Activated gamma-delta T cell treated with Interleukin-2 at 50 U/mL for 16 hours (primary cell): ENCODE measurements at places on chromosomes 4 and X.

DNA sequence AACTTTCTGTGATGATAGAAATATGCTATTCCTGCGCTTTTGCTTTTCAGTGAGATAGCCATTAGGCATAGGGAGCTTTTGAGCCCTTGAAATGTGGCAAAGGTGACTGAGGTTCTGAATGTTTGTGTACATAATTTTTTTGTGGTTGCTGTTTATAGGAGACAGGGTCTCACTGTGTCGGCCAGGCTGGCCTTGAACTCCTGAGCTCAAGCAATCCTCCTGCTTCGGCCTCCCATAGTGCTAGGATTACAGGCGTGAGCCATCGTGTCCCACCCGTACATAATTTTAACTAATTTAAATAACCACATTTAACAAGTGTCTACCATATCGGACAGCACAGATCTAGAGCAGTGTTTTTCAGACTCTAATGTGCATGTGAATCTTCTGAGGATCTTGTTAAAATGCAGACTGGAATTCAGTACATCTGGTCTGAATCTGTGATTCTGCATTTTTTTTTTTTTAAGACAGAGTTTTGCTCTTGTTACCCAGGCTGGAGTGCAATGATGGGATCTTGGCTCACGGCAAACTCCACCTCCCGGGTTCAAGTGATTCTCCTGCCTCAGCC is 45.3 kb downstream of the CASP6 start:
- DNase-seq = no peak

DNA sequence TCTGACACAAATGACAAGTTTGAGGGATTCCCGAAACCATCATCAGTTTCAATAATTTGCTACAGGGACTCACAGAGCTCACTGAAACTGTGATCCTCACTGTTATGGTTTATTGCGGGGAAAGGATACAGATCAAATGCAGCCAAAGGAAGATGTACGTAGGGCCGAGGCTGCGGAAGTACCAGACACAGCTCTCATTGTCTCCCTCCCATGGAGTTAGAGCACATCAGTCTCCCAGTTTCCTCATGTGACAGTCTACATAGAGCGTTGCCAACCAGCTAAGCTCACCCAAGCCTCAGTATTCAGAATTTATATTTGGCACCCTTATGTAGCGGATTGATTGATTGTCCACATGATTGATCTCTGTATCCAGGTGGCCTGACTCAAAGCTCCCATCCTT is 137.8 kb upstream of the TENM3 start:
- no peak for DNase-seq

DNA sequence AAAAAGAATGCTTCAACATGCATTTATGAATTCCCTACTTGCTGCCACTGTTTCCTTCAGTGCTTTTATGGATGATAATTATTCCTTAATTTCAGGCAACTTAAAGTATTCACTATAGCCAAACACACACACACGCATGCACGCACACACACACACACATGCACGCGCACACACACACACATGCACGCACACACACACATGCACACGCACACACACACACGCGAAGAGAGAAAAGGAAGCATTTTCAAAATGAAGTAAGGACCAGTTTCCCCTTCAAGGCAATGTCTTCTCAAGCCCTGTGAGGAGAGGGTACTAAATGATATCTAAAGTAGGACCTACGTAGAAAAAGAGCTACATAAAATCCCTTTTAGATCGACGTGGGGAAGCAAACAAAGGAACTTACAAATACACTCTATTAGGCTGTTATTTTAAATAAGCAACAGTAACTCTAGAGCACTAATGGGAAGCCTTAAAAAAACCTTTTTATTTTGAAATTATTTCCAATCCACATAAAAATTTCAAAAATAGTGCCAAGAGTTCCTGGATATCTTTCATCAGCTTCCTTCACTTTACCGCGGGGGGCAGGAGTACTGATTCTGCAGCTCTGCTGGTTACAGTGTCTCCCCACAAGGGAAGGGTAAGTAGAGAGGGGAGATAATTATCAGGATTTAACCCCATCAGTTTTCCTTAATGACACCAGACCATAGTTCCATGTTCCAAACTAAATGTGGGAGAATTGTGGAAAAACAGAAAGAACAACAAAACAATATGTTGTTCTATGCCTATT is 13.7 kb downstream of the IRF2 start:
- no peak for DNase-seq

- no peak for DNase-seq
Observed at GRCh38 chr4:182978152-182978827, 61.1 kb upstream of the DCTD start.

- DNase-seq = no peak
Observed at GRCh38 chr4:106650701-106651100, 282.1 kb upstream of the GIMD1 start.

DNA sequence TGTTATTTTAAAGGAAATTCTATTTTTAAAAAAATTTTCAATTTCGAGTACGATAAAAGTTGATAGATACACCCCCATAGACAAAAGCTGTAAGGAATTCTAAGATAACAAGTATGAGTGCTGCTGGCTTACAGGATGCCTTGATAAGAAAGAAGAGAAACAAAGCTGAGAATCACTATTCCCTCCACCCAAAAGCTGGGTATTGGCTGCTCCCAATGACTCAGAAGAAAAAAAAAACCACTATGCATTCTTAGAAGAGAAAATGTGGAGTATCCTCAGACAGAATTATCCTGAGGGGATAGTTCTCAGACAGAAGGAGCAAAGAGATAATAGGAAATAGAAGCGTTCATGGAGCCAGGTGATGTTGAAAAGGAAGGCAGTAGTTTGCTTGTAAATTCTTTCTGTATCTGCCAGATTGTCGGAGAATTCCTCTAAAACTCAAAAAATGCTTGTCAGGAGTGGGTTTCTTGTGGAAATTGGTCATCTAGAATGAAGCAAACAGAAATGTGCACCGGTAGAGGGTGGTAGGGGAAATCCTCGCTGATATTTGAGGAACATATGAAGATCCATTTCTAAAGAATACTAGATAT is 217.5 kb upstream of the ADAMTS3 start:
- DNase-seq = no peak

GRCh38 chr4:165410214-165410613 is 31.4 kb downstream of the CPE start:
- no peak for DNase-seq

DNA sequence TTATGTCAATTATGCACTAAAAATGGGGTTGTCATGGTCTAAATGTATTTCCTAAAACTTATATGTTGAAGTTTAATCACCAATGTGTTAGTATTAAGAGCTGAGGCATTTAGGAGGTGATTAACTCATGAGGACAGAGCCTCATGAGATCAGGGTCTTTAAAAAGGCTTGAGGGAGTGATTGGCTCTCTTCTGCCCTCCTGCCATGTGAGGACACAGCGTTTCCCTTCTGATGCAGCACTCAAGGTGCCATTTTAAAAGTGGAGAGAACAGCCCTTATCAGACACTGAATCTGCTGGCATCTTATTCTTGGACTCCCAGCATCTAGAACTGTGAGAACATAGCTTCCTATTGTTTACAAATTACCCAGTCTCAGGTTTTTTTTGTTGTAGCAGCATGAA is 581.7 kb downstream of the KCNIP4 start:
- DNase-seq = no peak

DNA sequence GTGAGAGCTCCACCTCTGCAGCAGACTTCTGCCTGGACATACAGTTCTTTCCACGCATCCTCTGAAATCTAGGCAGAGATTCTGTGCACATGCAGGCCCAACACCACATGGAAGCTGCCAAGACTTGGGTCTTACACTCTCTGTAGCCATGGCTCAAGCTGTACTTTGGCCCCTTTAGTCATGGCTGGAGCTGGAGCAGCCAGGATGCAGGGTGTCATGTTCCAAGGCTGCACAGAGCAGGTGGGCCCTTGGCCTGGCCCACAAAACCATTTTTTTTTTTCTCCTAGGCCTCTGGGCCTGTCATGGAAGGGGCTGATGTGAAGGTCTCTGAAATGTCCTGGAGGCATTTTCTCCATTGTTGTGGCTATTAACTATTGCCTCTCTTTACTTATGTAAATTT is 990.5 kb upstream of the ADGRL3 start:
- DNase-seq = no peak

GRCh38 chr4:155371432-155372043 is 5.2 kb downstream of the MAP9 start:
- DNase-seq = no peak

GRCh38 chrX:74421036-74421739 is at the start of gene SLC16A2:
TSS of gene SLC16A2 (plus strand) at chrX:74421493. CDS start at chrX:74421638, 145 bp downstream.
- peak; percentile 24 for DNase-seq

GRCh38 chr4:40055863-40056715 is 561 bp upstream of the N4BP2 start:
- peak; percentile 53 for DNase-seq

DNA sequence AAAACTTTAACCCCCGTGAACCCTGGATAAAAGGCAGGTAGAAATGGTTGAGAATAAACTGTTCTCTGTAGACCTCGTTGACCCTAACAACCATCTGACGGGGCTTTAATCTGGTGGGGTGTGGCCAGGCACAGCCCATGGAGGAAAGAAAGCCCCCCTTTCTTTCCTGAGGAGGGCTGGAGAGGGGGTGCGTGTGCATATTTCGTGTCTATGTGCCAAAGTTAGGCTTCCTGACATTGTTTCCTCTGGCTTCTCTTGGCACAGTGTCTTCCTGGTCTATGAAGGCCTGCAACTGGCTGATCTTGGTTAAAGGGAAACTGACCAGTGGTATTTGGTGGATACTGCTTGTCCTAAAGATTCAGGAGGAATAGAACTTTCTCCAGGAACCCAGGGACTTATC is 97.1 kb downstream of the MGST2 start:
- no peak for DNase-seq

- DNase-seq = no peak
Observed at GRCh38 chrX:71563921-71564320, 14.3 kb upstream of the GCNA start.

DNA sequence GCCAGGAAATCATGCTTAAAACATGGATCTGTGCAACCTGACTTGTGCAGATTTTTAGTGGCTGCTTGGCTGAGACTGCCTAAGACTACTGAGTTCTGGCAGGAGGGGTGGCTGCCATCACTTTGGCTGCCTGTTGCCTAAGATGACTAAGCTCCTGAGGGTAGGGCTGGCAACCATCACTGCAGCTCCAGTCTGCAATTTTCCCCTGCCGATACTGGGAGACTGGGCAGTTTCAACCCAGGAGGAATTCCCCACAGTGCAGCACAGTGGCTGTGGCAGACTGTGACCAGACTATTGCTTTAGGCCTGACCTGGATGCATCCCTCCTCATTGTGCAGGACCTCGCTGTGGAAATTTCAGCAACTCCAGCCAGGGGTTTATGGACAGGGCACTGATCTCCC is 544.9 kb downstream of the ANKRD50 start:
- no peak for DNase-seq

GRCh38 chr4:54659749-54660535 is 2.2 kb downstream of the KIT start:
- no peak for DNase-seq
